ENCODE measurements at places on chromosomes 3 and 15.

DNA sequence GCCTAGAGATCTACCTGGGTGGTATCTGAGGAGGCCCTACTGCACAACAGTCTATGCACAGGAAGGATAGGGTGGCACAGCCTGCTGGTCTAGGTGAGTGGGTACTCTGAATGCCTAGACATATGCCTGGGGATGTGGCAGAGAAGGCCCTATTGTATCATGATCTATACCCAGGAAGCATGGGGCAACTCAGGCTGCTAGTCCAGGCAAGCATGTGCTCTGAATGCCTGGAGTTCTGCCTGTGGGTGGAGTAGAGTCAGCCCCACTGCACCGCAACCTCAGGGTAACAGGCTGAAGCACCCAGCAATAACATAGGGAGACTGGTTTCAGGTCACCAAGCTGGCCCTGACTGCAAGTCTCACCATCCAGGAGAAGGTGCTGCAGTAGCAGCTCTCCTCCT is 224.7 kb downstream of the MFSD1 start:
- DNase-seq = no peak

DNA sequence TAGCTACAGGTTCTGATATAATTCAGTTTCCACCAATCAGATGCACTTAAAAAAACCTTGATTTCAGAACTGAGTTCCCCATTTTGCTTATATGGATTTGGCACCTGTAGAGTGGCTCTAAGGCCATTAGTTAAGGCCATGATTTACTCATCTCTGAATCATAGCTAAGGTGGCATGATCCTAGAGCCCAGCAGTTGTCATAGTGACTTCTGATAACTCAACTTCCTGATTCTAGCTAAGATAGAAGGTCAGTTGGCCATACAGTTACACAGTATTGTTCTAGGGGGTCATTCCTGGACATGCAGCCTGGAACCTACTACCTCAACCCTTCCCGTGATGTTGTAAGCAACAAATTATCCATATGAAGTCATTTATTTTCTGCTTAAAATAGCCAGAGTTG is 15.9 kb upstream of the TMEM87A start:
- no peak for DNase-seq

DNA sequence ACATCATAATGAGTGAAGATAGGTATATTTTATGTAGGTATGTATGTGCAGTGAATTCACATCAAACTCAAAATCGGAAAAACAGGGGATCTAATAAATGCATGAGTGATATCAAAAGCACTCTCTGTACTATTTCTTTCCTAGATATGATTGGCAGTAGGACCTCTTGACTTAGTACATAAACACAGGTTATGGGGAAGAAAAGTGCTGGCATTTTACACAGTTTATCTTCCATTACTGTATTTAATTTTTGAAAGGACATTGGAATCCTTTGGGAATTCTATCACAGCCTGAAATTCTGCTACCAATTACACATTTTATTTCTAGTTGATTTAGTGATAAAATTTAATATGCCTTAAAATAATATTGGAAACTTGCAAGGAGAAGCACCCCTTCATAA is 470.5 kb upstream of the ONECUT1 start:
- no peak for DNase-seq

- DNase-seq = peak; percentile 83
Measured at GRCh38 chr15:101242160-101242998, 9.5 kb downstream of the CHSY1 start.

DNA sequence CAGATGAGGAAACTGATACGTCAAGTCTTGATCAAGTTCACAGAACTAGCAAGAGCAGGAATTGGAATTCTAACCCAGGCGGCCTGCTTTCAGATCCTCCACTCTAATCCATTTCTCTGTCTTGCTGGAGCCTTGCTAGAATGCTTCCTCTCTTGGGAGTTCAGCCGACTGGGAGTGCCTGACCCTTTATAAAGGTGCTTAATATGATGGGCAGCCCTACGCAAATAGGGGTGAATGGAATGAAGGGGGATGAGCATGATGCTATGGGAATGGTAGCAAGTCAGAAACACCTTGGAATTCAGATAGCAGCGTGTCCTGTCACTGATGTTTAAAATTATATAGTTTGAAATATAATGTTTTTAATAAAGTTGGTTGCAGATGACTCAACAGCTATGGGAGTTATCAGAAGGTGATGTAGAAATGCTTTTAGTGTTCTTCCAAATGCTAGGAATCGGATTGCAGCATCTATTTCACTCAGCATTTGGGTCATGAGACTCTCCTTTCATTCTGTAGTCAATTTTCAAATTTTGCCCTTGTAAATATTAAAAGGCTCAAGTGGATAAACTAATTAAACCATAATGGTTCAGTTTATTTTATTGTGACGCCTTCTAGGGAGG is 150.7 kb downstream of the FNDC3B start:
- DNase-seq = no peak

- DNase-seq = peak; percentile 23
Measured at GRCh38 chr3:128369881-128370642, 96.6 kb downstream of the DNAJB8 start.
